ENCODE measurements at places on chromosomes 11 and 22.
A peak's percentile ranks its signal among the peaks of the same experiment; 100 is the strongest.

- peak; percentile 19 for DNase-seq
These were observed 6.9 kb downstream of the KMT5B start for GRCh38 chr11:68206211-68206610.

- DNase-seq: no peak
These were observed 57.0 kb downstream of the MYH9 start for GRCh38 chr22:36330655-36331305.

DNA sequence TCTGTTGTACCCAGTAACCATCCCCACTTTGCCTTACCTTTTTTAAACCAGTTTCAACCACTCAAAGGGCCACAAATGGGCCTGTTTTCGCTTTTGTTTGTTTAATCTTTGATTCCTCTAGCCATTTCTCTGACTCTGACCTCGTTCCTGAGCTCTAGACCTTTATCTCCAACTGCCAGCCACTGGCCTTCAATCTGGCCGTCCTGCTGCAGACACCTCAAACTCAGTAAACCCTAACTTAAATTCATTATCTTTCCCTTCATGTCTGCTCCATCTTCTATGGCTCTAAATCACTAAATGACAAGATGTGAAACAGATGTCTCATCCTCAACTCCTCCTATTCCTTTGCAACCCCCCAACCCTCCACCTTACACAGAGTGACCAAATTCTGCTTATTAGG lies 1.3 kb upstream of the GDPD4 start:
- no peak for DNase-seq

- no peak for DNase-seq
These were observed 338.7 kb downstream of the BRD1 start for GRCh38 chr22:49488943-49489342.

GRCh38 chr11:66006891-66007176 lies 4.5 kb downstream of the BANF1 start:
- no peak for DNase-seq

DNA sequence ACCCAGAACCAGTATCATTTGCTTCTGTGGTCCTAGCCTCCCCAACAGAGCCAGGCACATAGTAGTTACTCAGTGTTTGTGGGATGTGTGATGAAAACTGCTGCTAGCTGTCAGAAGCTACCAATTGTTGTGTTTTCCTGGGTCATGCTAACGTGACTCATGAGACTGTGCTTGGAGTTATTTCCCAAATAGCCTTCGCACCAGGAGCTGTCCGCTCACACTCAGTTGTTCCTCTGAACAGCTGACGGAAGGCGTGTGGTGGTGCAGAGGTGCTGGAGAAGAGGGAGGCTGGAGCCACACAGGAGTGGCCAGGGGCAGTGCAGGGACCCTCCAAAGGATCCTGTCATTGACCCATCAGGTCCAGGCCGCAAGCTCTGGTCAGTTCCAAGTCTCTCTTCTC lies 53.9 kb upstream of the TBCEL start:
- no peak for DNase-seq
